NCI-H2081 treated with DMSO at 0.1 percent for 48 hours (cell line): ENCODE measurements at places on chromosomes 13 and 19.

DNA sequence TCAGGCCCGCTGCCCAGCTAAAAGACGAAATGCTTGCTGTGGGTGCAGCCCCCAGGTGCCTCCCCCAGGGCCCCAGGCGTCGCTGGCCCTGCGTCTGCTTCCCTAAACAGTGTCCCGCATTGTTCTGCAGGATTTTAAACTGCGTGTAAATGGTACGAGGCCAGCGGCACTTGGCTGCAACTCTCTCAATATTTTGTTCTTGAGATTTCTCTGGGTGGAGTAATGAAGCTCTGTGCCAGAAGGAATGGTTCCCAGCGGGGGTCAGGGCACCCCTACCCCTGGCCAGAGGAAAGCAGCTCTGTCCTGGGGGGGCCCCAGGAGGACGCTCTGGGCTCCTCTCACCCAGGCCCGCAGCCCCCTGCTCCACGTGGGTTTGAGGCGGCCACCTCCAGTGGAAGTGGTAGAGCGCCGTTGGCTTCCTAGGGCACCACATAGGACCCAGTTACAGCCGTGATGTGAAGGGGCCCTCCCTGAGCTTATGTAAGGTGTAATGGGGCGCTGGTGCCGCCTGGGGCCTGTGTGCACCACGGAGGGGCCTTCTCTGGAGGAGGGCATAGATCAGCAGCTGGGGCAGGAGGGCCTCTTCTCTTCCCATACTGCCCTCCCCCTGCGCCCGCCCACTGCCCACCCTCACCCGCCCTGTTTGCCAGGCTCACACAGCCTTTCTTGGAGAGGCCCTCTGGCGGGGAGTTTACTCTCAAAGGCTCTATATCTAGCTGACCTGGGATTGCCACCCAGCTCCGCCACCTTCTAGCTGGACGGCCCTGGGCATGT, 19.8 kb downstream of the PAK4 start:
- DNase-seq, result no peak

- no peak for DNase-seq
These were observed 368.0 kb upstream of the SGCG start for GRCh38 chr13:22812793-22813192.

- no peak for DNase-seq
These were observed 130.1 kb downstream of the SLITRK1 start for GRCh38 chr13:83752141-83752540.

GRCh38 chr13:104592127-104592526, 1525.9 kb upstream of the SLC10A2 start:
- no peak for DNase-seq

GRCh38 chr19:55688422-55689218, 13.6 kb downstream of the EPN1 start:
- DNase-seq, result no peak

DNA sequence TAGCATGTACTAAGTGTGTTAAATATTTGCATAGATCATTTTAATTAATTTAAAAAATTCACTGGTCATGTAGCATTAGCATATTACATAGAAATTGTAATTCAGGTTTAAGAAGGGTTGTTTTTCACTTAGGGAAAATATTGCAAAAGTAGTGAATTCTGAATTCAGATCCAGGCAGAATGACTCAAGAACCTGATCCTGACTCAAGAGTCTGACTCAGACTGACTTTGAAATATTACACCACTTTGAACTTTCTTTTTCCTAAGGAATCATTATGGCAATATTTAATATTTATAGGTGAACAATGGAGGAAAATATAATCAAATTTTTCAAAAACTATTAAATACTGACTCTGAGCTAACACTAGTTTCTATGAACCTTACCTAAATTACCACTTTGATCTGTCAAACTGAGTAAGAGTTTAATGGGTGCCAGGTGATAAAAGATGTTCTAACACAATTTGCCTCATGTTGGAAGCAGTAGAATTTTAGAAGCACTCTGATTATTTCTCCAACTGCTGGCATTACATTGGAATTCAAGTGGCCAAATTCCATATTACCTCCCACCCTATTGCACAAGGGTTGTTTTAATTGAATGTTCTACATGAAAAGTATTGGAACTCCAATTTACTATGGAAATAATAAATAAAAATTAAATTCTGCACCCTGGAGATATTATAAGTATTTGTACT, 261.6 kb downstream of the SLITRK1 start:
- no peak for DNase-seq

GRCh38 chr13:35791184-35791851, 314.8 kb upstream of the MAB21L1 start:
- no peak for DNase-seq

DNA sequence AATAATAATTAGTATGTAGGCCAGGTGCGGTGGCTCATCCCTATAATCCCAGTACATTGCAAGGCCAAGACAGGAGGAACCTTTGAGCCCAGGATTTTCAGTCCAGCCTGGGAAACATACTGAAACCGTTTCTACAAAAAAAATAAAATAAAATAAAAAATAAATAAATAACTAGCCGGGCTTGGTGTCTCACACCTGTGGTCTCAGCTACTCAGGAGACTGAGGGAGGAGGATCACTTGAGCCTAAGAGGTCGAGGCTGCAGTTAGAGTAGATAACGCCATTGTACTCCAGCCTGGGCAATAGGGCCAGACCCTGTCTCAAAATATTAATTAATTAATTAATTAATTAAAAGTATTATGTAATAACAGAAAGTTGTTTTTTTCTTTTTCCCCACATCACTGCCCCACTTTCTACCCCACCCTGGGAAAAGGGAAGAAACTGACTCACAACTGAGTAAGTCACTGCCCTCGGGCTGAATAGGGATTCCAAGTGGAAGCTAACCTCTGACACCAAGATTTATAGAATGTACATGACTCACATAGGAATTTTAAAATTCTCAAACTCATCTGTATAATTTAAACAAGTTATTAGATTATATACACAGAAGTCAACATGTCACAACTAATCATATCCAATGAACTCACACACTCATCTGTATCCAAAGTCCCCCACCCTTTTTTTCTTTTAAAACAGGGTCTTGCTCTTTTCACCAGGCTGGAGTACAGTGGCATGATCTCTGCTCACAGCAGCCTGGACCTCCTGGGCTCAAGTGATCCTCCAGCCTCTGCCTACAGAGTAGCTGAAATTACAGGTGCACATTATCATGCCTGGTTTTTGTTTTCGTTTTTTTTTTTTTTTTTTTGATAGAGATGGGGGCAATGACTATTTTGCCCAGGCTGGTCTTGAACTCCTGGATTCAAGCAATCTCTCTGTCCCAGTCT, 12.5 kb downstream of the ZNF611 start:
- no peak for DNase-seq

- no peak for DNase-seq
These were observed 59.1 kb downstream of the AKAP11 start for GRCh38 chr13:42331009-42331408.

- DNase-seq, result no peak
These were observed 607.1 kb downstream of the DCT start for GRCh38 chr13:93872376-93872775.

DNA sequence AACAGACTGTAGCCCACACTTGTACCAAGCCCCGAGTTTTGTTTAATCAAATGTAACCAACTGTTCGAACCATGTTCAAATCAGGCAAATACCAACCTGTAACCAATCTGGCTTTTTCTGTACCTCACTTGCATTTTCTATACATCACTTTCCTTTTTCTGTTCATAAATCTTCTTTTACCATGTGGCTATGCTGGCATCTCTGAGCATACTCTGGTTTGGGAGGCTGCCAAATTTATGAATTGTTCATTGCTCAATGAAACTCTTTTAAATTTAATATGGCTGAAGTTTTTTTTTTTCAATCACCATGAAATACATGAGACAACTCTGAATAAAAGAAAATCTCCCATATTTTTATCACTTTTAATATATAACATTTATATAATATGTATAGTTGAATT, 256.1 kb downstream of the SLITRK6 start:
- DNase-seq, result no peak

DNA sequence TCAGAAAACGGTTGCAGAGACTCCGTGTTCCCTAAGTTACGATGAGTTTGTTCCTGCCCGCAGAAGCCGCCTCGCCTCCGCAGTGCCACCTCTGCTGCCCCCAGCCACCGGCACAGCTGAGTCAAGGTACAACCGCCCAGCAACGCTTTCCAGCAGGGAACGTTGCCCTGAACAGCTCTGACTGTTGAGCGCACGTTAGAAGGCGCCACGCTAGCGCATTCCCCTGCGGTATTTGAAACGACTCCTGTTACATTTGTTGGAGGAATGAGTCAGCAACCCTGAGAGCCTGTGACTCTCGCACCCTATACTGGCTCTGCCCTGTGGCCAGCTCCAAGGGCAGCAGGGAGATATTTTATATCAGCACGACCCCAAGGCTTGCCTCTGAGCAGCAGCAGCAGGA, 302.8 kb downstream of the TEX29 start:
- no peak for DNase-seq

- DNase-seq, result no peak
These were observed 171.5 kb upstream of the CSNK1A1L start for GRCh38 chr13:37277007-37277406.

DNA sequence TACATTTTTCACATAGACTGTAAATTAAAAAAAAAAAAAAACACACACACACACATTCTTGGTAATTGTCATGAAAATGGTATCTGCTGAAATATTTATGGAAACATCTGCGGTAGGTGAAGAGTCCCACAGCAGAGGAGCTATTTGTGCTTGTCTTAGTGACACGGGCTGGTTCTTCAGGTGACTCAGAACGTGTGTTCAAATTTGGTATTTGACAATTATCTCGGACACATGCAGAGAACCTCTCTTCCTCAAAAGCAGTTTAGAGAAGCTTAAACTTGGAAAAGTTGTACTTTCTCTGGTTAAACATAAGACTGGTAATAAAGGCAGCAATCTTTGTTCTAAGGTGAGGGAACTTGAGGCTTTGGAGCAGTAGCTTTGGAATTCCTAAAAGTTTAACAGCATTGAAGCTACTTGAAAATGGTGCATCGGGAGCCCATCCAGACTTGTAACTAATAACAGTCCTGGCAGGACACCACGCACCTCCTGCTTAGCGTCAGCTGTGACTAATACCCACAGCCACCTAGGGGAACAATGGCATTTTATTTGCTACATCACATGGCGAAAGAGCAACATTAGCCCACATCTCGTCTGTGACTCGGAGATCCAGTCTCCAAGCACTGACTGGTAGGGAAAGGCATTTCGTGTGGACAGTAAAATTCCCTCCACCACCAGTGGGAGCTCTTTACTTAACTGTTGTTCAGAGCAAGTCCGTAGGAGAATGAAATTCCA, 1505.1 kb upstream of the SLC10A2 start:
- DNase-seq, result no peak

- DNase-seq, result no peak
These were observed at the start of gene SIGLEC7 for GRCh38 chr19:51142119-51142518. SIGLEC7 (plus strand) TSS chr19:51142301; CDS start chr19:51142370, 69 bp downstream.

- DNase-seq, result no peak
These were observed 36.7 kb upstream of the SERP2 start for GRCh38 chr13:44336934-44337333.

- no peak for DNase-seq
These were observed 23.8 kb downstream of the SHC2 start for GRCh38 chr19:437041-437440.

GRCh38 chr13:68808456-68808855, 1299.2 kb upstream of the ATXN8OS start:
- no peak for DNase-seq

- no peak for DNase-seq
These were observed 11.6 kb downstream of the C19orf47 start for GRCh38 chr19:40336601-40336900.

GRCh38 chr13:30191491-30192100, 115.8 kb downstream of the KATNAL1 start:
- DNase-seq, result no peak

GRCh38 chr13:22198001-22198400, 527.1 kb downstream of the FGF9 start:
- no peak for DNase-seq

DNA sequence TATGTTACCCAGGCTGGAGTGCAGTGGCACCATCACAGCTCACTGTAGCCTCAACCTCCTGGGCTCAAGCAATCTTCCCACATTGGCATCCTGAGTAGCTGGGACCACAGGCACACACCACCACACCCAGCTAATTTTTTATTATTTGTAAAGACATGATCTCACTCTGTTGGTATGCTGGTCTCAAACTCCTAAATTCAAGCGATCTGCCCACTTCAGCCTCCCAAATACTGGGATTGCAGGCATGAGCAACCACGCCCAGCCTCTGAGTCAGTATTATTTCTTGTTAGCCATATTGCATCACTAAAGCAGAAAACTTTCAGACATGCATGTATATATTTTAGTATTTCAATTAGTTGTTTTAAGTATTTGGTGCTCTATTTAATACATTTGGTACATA, 376.4 kb downstream of the GPC6 start:
- no peak for DNase-seq

GRCh38 chr19:3125900-3126524, 9.8 kb upstream of the GNA15 start:
- DNase-seq, result no peak

DNA sequence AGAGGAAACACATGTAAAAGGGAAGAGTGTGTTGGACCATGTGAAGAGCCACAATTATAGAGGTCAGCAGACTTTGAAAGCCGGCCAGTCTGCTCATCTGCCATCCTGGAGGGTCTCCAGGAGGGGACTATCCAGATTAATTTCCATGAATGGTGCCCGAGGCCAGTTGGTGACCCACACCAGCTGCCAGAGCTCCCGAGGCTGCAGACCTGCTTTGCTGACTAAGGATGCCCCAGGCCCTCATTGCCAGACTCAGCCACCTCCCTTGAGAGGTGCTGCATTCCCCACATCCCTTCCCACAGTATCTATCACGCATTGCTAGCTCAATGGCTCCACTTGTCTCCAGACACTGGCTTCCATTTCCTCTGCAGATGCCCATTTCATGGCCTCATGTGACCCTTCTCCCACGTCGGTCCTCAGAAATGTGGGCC, 110.3 kb downstream of the NALCN start:
- no peak for DNase-seq

- DNase-seq, result no peak
These were observed 49.8 kb downstream of the BICRA start for GRCh38 chr19:47658431-47659348.

DNA sequence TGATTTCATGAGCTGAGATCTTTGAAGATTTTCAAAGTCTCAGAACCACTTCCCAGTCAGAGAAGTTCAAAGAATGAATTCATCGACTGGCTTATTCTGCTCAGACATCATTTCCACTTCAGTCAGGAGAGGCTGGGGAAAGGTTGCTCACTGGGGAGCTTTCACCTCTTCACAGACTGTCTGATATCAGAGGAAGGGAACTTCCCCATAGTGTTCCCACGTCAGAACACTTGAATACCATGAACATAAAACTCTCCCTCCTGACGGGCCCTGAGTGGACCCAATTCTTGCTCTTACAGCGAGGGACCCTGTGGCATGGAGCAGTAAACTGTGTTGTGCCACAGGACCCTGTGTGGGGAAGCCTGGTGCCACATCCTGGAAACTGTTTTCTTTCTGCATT, 492.6 kb downstream of the COG6 start:
- DNase-seq, result no peak

DNA sequence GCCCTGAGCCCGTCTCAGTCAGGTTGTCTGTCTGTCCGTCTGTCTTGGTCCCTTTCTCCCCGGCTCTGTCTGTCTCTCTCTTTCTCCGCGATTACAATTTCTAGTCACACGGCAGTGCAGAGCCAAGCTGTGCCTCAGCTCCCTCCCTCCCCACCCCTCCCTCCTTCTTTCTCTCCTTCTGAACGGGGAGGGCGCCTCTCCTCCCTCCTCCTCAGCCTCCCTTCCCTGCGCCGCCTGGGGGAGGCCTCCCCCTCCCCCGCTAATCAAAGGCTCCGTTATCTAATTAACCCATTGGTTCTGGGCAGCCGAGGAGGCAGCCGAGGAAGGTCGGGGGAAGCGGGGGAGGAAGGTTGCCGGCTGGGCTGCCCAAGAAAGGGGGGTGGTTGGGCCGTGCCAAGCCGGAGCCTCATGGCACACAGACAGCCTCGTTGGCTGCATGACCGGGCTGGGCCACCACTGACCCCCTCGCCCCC, 16.5 kb downstream of the LRRC4B start:
- no peak for DNase-seq
